ENCODE measurements at places on chromosomes 1 and 21.
A peak's percentile ranks its signal among the peaks of the same experiment; 100 is the strongest.

- DNase-seq = no peak
These were observed 797 bp upstream of the USP1 start for GRCh38 chr1:62436039-62436465.

- DNase-seq = no peak
These were observed 21.1 kb upstream of the CDCA8 start for GRCh38 chr1:37671261-37671660.

DNA sequence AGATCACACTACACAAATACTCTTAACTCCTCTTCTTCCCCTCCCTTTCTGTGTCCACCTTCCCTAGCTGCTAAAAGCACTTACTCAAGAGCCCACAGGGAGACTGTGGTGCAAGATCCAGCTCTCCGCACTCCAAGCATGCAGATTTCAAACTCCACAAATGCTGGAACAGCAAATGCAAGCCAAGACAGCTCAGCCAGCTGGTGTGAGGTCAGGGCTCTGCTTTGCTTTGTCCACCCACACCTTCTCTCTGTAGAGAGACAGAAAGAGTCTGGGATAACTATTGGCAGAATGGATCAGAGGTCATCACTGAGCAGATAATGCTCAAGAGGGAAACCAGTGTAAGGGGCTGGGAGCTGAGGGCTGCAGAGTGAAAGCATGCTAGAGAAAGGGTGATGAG lies 45.2 kb upstream of the DPT start:
- no peak for DNase-seq

DNA sequence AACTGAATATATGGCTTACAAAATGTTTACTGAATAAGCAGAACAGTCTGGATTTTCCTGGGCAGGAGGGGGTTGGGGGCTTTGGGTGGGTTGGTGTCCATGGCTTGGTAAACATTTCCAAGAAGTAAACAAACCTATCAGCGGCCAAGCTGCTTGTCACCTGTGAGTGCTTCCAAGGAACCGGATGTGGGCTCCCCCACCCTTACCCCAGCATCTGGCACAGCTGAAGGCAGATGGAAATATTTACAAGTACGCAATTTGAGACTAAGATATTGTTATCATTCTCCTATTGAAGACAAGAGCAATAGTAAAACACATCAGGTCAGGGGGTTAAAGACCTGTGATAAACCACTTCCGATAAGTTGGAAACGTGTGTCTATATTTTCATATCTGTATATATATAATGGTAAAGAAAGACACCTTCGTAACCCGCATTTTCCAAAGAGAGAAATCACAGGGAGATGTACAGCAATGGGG lies at the start of gene CLCA1:
TSS of gene CLCA1 (plus strand) at position 427 of the 477 bp plus-strand sequence. CDS start at position 472, 45 bp downstream.
- DNase-seq = no peak

- no peak for DNase-seq
These were observed 1.2 kb downstream of the RSRP1 start for GRCh38 chr1:25245809-25246599.

GRCh38 chr1:178689769-178690168 lies 35.3 kb upstream of the RALGPS2 start:
- DNase-seq = no peak

GRCh38 chr1:24775348-24775747 lies 30.1 kb downstream of the CLIC4 start:
- no peak for DNase-seq

GRCh38 chr1:2108213-2108876 lies 58.1 kb downstream of the PRKCZ start:
- DNase-seq = no peak

- DNase-seq = no peak
These were observed 25.1 kb upstream of the HUNK start for GRCh38 chr21:31847761-31848160.

GRCh38 chr1:36119456-36119855 lies 5.6 kb downstream of the COL8A2 start:
- no peak for DNase-seq

DNA sequence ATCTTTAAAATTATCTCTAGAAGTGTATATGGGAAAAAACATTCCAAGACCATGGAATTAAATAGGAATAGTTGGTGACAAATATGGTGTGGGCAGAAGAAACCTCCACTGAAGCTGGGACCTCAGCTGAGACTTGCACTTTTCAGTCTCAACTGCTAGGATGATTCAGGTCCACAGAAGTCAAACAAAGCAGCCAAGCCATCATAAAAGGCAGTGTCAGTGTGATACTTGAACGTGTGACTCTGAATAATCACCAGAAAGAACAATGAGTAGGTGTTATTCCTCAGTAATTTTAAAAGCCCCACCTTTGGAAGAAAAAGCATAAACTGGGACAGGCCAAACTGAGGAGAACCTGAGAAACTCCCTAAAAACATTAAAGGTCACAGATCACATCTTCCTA lies 90.7 kb downstream of the ZNF281 start:
- DNase-seq = no peak

DNA sequence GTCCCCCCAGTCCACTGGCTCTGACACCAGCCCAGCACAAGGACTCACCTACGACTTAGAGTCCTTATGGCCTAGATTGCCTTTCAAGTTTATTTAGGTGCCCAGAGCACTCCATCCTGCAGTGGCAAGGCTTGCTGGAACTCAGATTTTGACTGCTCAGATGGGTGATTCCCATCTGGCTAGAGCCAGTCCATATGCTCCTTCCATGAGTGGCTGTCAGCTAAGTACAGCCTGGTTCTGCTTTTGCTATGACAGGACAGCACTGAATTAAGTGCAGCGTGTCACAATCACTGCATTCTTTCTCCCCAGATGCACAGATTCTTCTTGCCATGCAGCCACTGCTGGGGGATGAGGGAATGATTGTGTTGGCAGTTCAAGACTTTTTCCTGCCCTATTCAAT lies 43.8 kb downstream of the GPR52 start:
- no peak for DNase-seq

- peak; percentile 99 for DNase-seq
These were observed 50.1 kb downstream of the NENF start for GRCh38 chr1:212482637-212483441.

Measured in RCC 7860 (cell line).